Fibroblast of lung (primary cell): ENCODE measurements at places on chromosomes 11 and 22. TPM values are rescaled to one million over a fixed set of nuclear protein-coding genes. Genes with fewer than 3 reads are reported as not detected.

The SYT9 gene
- total RNA-seq, result not detected in 2 replicates

The OR52A1 gene
- total RNA-seq, result not detected in 2 replicates

The GGTLC2 gene
- not detected in 2 replicates for total RNA-seq

The SCT gene
- total RNA-seq, result not detected in 2 replicates

The EMID1 gene
- total RNA-seq, result 0.50 and 2.8 TPM in 2 replicates

GRCh38 chr11:123904932-123905331 is 3.0 kb downstream of the OR8D4 start:
- H3K27me3 ChIP-seq, result no peaks in the 10 kb centered on the region
- H3K4me3 ChIP-seq, result no peak overlapping the region
- H3K36me3 ChIP-seq, result no peaks in the 10 kb centered on the region

DNA sequence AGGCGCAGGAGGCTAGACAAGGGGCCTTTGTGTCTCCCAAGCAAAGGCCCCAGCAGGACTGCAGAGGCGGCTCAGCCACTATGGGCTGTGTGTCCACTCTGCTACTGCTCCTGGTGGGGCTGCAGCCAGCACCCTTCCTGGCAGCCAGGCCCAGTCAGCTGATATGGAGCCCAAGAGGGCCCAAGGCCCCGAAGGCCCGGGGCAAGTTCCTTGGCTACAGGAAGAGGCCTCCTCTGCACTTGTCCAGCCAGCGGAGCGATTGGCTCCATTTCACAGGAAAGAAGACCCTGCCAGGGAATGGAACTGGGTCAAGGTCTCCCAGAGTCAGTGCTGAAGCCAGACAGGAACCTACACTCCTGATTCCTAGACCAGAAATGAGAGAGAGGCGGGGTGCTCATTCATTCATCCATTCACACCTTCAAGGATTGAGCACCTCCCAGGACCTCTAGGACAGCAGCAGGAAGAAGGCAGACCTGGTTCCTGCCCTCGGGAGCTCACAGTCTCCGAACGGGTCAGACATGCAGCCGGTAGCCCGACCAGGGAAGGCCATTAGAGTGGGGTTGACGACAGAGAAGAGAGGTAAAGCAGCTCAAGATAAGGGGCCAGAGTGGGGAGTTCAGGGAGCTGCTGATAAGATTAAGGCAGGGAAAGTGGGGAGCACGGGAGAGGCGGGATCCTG is 811 bp upstream of the P2RY2 start:
- no peak overlapping the region for H3K4me3 ChIP-seq
- DNase-seq, result no peak
- peaks cover 28% of the 10 kb centered on the region for H3K27me3 ChIP-seq
- no peaks in the 10 kb centered on the region for H3K4me1 ChIP-seq

GRCh38 chr11:94673386-94673785 is 94.8 kb upstream of the AMOTL1 start:
- no peaks in the 10 kb centered on the region for H3K4me1 ChIP-seq
- DNase-seq, result no peak

DNA sequence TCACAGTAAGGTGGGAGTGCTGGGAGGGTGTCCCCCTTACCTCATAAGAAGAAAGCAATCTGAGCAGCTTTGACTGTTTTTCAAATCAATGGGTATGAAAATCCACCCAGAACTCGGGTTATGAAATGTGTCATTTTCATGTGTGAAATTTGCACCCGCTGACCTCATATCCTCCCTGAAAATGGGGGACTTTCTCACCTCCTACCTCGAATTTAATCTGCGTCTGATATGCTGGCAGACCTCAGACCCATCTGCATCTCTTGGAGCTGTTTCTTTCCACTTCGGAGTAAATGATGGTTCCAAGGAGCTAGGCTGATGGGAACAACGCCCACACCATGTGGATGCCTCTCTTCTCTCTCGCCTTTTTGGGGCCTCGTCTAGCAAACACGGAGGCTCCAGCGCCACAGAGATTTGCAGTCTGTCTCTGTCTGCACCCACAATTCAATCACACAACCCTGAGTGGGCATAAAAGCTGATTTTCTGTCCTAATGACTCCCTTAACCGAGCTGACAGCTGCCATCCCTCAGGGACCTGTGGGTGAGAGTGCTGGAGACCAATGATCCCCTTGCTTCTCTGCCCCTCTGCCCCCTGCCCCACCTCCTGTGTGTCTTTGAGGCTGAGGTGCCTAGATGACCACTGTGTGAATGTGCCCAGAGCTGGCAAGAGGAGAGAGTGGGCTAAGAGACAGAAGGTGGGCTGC is 71.0 kb downstream of the TRIM29 start:
- peaks cover 2% of the 10 kb centered on the region for H3K27me3 ChIP-seq
- no peak for DNase-seq
- H3K27ac ChIP-seq, result no peak overlapping the region
- H3K4me3 ChIP-seq, result no peak overlapping the region
- H3K4me1 ChIP-seq, result no peaks in the 10 kb centered on the region
